Left renal cortex interstitium (tissue), 4 donors: ENCODE measurements at places on chromosomes 11 and 22. TPM values are rescaled to one million over a fixed set of nuclear protein-coding genes. Genes with fewer than 3 reads are reported as not detected.

The DDIAS gene
- 5.9 TPM for polyA plus RNA-seq

The BACE1-AS gene
- polyA plus RNA-seq, result 26.6 TPM

The SERPIND1 gene
- 3.4 TPM for polyA plus RNA-seq

The ARHGAP8 gene
- 26.5 TPM for polyA plus RNA-seq

The SCUBE2 gene
- 4.5 TPM for polyA plus RNA-seq

The CERK gene
- 54.1 TPM for polyA plus RNA-seq

The HEPN1 gene
- polyA plus RNA-seq, result 1.2 TPM

The CNGA4 gene
- polyA plus RNA-seq, result 0.23 TPM

The PTGDR2 gene
- 0.39 TPM for polyA plus RNA-seq

The DCDC1 gene
- polyA plus RNA-seq, result 3.4 TPM

The ART1 gene
- polyA plus RNA-seq, result 0.18 TPM

The OR4A16 gene
- not detected for polyA plus RNA-seq

The NOX4 gene
- 33.4 TPM for polyA plus RNA-seq

The LDHAL6A gene
- 0.69 TPM for polyA plus RNA-seq

The MMP3 gene
- polyA plus RNA-seq, result not detected

The EMID1 gene
- 63.6 TPM for polyA plus RNA-seq

The FAM118B gene
- 31.3 TPM for polyA plus RNA-seq

The ARHGAP32 gene
- 14.7 TPM for polyA plus RNA-seq

The NXPE2 gene
- polyA plus RNA-seq, result 0.36 TPM

The OR5D13 gene
- not detected for polyA plus RNA-seq

DNA sequence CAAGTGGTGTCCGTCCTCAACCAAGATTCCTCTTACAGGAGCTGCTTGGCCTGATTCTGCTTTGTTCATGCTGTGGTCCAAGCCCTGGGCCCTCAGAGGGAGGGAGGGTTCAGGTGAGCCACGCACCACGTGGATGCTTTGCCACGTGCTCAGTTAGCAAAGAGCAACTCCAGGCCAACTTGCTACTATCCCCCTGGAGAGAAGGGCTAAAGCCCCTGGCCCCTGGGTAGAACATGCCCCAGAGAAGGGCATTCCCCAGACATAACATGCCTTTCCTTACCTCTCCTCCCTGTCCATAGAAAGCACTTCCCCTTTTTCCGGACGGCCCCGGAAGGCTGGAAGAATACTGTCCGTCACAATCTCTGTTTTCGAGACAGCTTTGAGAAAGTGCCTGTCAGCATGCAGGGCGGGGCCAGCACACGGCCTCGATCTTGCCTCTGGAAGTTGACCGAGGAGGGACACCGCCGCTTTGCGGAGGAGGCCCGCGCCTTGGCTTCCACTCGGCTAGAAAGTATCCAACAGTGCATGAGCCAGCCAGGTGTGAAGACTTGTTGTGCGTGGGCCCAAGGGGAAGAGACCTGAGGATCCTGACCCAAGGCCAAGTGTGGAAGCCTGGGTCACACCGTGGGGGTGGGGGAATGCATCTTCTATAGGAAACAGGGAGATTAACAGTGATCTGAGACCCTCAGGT, 8.8 kb downstream of the FOXR1 start:
- no peak for DNase-seq

- no peak for DNase-seq
Observed at GRCh38 chr22:47049078-47049624, 286.7 kb downstream of the TBC1D22A start.

- no peak for DNase-seq
Observed at GRCh38 chr11:131754671-131755070, 384.3 kb downstream of the NTM start.

DNA sequence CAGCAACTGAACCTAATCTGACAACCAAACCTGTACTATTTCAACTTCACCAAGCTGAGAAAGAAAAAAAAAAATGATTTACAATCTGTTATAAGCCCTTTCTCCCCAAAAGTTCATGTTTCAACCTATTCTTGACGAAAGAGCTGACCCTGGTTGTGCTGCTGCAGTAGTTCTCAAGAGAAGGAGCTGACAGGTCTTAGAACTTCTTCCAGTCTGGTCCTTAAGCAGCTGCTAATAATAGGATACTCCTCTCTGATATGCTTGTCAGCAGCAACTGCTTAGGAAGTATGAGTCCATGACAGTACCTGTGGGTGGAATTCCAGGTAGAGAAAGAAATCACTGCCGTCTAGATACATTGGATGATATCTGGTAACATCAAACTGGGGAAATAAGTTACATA, 735.1 kb upstream of the CCDC90B start:
- DNase-seq, result no peak

- DNase-seq, result no peak
Observed at GRCh38 chr22:20275836-20276235, 7.7 kb upstream of the RTN4R start.

DNA sequence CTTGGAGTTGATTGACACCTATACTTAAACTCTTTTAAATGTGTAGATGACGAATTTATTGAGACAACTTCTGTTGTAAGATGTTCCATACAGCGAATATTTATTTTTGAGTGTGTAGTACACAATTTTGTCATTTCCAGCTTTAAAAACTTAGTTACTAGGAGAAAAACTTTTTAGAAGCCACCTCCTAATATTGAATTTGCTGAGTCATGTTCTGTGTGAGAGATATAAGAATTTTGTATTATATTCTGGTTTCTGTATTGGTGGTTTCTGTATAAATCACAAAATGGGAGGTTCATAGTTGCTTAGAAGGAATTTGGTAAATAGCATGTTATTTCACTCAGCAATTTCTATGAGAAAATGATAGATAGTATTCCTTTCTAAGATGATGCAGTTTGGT, 171.3 kb downstream of the WNT11 start:
- no peak for DNase-seq

GRCh38 chr11:72523991-72524390, 89.7 kb upstream of the CLPB start:
- DNase-seq, result no peak

GRCh38 chr22:26903030-26903856, 245.9 kb downstream of the MIAT start:
- no peak for DNase-seq

DNA sequence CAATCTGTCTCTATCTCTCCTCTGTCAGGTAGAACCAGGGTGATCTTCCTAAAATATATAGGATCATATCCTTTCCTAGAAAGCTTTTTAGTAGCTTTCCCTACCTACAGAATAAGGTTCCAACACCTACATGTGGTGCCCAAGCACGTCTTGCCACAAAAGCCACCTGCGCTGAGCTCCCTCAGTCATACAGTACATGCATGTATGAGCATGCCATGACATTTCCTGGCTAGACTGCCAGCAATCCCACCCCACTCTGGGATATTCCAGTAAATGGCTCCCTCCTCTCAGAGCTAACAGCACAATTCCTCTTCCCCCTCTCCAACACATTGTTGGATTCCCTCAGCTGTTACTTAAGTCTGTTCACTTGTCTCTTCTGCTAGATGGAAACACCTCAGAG, 398.0 kb downstream of the TENM4 start:
- DNase-seq, result no peak

- DNase-seq, result no peak
Observed at GRCh38 chr11:3669742-3670183, 1.4 kb downstream of the CHRNA10 start.

DNA sequence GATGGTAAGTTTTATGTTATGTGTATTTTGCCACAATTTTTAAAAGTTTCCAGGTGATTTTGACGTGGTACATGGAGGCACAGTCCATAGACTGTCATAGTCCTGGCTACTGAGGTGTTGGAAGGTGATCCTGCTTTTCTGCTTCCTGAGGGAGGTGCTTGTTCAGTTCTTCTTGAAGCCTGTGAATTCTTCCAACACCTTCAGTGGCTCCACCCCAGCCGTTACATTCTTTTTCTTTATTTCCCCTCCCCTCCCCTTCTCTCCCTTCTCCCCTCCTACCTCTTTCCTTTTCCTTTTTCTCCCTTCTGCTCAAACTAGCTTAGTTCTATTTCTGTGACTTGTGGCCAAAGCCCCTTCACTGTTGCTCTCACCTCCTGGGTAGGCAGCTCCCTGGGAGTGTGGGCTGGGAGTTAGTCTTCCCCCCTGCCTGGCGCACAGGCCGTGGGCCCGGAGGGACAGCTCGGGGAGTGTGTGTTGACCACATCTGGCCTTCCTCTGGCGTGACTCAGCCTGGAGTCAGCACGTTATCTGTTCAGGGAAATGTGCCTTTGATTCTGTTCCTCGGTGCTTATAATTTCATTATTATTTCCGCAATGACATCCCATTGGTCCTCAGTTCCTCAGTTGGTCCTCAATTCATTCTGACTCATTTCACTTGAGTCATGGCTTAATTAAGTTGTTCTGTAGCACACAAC, 566.2 kb downstream of the TBC1D22A start:
- DNase-seq, result no peak

- no peak for DNase-seq
Observed at GRCh38 chr11:130516554-130517505, 68.4 kb downstream of the ADAMTS15 start.

- no peak for DNase-seq
Observed at GRCh38 chr11:122816761-122817520, 21.4 kb upstream of the CRTAM start.

DNA sequence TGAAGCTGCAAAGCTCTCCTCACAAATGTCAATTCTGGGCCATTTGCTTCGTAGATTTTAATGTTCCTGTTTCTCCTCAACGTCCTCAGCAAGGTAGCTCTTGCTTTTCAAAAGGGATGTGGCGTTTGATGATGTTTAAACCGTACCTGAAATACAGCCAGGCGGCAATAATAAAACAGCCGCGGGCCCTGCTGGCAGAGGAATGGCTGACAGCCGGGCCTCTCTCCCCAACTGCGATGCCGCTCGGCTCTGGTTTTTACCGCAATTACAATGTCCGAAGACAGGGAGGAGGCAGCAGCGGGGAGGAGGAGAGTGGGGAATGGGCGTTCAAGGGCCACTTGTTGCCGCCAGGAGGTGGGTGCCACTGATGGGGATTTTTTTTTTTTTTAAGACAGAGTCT, 27.5 kb downstream of the MACROD1 start:
- DNase-seq, result no peak

DNA sequence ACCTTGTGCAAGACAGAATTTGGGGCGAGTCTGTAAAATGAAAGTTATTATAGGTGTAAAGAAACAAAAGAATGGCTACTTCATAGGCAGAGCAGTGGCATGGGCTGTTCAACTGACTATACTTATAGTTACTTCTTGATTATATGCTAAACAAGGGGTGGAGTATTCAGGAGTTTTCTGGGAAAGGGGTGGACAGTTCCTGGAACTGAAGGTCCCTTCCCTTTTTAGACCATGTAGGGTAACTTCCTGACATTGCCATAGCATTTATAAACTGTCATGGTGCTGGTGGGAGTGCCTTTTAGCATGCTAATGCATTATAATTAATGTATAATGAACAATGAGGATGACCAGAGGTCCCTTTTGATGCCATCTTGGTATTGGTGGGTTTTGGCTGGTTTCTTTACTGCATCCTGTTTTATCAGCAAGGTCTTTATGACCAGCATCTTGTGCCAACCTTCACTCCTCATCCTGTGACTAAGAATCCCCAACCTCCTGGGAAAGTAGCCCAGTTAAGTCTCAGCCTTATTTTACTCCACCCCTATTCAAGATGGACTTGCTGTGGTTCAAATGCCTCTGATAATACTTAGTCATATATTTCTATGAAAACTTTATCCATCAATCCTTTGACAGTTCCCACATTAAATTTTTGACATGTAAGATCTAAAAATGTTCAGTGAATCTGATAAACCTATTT, 118.6 kb downstream of the ARHGAP42 start:
- DNase-seq, result no peak

GRCh38 chr11:68312780-68313573, 586 bp downstream of the LRP5 start:
- no peak for DNase-seq

- no peak for DNase-seq
Observed at GRCh38 chr11:129881570-129882170, 13.7 kb downstream of the NFRKB start.

GRCh38 chr11:61535998-61536675, 27.6 kb downstream of the LRRC10B start:
- no peak for DNase-seq

- DNase-seq, result no peak
Observed at GRCh38 chr11:131422029-131422428, 51.6 kb downstream of the NTM start.

DNA sequence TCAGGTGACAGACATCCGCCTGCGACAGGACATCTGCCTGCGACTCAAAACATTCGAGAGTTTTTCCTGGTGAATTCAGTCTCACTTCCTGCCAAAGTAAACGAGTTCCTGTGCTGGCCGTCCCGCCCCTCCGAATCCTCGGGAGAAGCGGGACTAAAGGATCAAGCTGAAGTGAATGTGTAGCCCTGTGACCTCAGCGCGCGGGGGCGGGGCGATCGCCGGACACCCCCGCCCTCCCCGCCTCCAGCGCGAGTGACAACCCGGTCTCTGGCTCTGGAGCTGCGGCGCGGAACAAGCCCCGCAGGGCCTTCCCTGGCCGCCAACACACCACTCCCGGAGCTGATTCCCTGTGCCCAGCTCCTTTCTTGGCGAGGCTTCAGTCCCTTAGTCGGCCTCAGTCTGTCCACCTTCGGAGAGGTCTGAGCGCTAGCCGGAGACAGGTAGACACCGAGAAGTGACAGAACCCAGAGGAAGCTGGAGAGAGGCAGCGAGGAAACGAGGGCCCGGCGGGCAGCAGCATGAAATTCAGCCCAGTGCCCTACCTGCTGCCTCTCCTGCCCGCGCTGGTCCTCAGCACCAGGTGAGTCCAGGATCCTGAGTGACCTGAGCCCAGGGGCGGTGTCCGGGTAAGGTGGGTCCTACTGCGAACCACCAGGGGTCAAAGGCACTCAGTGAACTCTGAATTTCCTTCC, 766.4 kb upstream of the LUZP2 start:
- no peak for DNase-seq

GRCh38 chr11:83319346-83319745, 33.2 kb upstream of the CCDC90B start:
- no peak for DNase-seq

GRCh38 chr11:394858-395655, 1.0 kb downstream of the PKP3 start:
- DNase-seq, result no peak

- DNase-seq, result no peak
Observed at GRCh38 chr22:27507111-27507611, 294.4 kb downstream of the MN1 start.

DNA sequence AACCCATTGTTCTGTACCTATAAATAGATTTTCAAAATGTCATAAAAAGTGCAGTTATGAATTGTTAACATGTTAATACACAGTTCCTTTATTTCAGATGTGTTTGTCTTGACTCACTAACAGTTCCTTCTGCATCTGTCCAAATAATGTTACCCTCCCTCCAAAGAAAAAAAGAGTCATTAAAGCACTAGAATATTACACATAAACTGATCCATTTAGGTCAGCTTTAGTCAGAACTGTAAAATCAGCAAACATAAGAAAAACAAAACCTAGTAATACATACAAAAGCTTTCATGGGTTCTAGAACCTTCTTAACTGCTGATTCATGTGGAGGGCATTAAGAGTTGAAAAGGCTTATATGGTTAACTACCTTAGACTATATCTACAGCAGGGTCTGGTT, 65.4 kb downstream of the SESN3 start:
- no peak for DNase-seq

DNA sequence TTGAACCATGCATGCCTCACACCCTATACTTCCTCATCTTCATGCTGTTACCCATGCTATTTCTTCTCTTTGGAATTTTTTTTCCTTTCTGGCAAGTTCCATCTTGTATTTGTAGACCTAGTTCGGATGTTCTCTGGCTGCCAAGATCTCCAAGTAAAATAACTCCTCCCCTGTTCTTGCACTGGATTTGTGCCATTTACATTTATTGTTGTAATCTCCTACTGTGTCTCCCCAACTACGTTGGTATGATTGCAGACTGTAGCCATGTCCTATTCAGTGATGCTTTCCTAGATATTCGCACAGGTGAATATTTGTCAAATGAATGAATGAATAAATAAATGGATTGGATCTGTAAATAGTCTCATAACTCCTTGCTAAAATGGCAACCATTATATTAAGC, 546.0 kb downstream of the MN1 start:
- no peak for DNase-seq
